ENCODE measurements at places on chromosomes 5 and 9. TPM values are rescaled to one million over a fixed set of nuclear protein-coding genes. Genes with fewer than 3 reads are reported as not detected.
A peak's percentile ranks its signal among the peaks of the same experiment; 100 is the strongest.

- H3K27ac ChIP-seq: no peak overlapping the region
- H3K4me1 ChIP-seq: no peaks in the 10 kb centered on the region
- H3K4me3 ChIP-seq: no peak overlapping the region
- no peaks in the 10 kb centered on the region for H3K36me3 ChIP-seq
These were observed 40.9 kb upstream of the PWWP2A start for GRCh38 chr5:160159991-160160792.

- no peaks in the 10 kb centered on the region for H3K4me1 ChIP-seq
- H3K4me3 ChIP-seq: no peak overlapping the region
- no peak for DNase-seq
These were observed 84.1 kb downstream of the PPP2R2B start for GRCh38 chr5:146794326-146795029.

GRCh38 chr9:103068753-103069152 lies 73.6 kb downstream of the CYLC2 start:
- no peak for DNase-seq
- no peak overlapping the region for H3K27ac ChIP-seq
- no peaks in the 10 kb centered on the region for H3K27me3 ChIP-seq
- H3K4me3 ChIP-seq: no peak overlapping the region

DNA sequence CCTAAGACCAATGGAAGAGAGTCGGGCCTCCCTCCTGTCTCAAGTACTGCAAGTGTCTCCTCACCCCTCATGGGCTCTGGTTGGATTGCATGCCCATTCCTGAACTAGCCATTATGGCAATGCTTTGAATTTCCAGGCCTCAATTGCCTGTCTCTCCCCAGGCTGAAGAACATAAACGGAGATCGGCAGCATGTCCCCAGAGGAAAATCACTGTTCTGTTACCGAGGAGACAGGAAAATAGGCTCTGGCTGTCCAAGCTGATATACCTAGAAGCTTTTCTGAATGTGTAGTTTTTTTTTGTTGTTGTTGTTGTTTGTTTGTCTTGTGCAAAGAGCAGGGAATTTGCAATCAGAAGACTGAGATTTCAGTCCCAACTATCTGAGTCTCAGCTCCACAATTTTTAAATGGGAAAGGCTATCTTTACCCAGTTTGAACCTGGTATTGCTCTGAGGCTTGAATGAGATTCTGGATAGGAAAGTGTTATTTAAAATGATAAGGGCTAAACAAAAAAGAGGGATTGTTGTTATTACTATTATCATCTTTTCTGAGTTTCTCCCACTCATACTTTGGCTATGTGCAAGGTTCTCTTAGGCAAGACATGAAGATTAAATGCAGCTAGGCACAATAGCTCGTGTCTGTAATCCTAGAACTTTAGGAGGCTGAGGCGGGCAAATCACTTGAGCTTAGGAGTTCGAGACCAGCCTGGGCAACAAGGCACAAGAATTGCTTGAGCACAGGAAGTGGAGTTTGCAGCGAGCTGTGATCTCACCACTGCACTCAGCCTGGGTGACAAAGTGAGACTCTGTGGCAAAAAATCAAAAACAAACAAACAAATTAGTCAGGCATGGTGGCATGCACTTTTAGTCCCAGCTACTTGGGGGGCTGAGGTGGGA lies 77.2 kb upstream of the KLF9 start:
- H3K27ac ChIP-seq: no peak overlapping the region
- H3K4me1 ChIP-seq: no peaks in the 10 kb centered on the region
- no peak overlapping the region for H3K4me3 ChIP-seq
- H3K36me3 ChIP-seq: no peaks in the 10 kb centered on the region

- H3K36me3 ChIP-seq: no peaks in the 10 kb centered on the region
- no peaks in the 10 kb centered on the region for H3K27me3 ChIP-seq
- H3K4me1 ChIP-seq: peaks cover 7% of the 10 kb centered on the region
These were observed at the start of gene DCAF10 for GRCh38 chr9:37800631-37801286. TSS of gene DCAF10 (plus strand) at chr9:37800797. CDS start at chr9:37800867, 70 bp downstream.

GRCh38 chr9:123406016-123406415 lies 50.0 kb downstream of the CRB2 start:
- no peak for DNase-seq
- H3K27me3 ChIP-seq: no peaks in the 10 kb centered on the region
- H3K27ac ChIP-seq: no peak overlapping the region
- H3K36me3 ChIP-seq: no peaks in the 10 kb centered on the region
- H3K4me1 ChIP-seq: peaks cover 27% of the 10 kb centered on the region

- H3K4me1 ChIP-seq: no peaks in the 10 kb centered on the region
- no peaks in the 10 kb centered on the region for H3K27me3 ChIP-seq
- no peak overlapping the region for H3K4me3 ChIP-seq
These were observed 175.9 kb downstream of the CEMIP2 start for GRCh38 chr9:71592400-71592799.

DNA sequence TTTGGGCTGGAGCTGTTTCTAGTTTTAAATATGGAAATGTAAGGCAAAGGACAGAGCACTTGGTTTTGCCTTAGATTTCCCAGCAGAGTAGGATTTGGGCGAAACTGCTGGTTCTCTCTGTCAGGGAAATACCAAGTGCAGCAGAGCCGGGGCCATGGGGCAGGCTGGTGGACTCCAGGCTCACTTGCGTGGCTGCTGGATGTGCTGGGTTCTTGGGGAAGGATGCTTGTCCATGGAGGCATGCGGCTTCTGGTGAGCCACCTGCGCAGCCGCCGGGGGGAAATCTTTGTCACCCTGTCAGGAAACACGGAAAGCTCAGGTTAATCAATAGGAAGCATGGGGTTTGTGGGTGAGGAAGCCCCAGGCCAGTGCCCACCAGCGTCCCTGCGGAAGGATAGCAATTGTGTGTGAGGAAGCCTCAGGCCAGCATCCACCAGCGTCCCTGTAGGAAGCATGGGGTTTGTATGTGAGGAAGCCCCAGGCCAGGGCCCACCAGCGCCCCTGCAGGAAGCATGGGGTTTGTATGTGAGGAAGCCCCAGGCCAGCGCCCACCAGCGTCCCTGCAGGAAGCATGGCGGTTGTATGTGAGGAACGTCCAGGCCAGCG lies 80.1 kb downstream of the DAP start:
- no peak overlapping the region for H3K4me3 ChIP-seq
- peaks cover 49% of the 10 kb centered on the region for H3K36me3 ChIP-seq
- H3K4me1 ChIP-seq: no peaks in the 10 kb centered on the region

GRCh38 chr5:180138214-180138975 lies 66.8 kb upstream of the RNF130 start:
- H3K4me3 ChIP-seq: no peak overlapping the region
- H3K4me1 ChIP-seq: no peaks in the 10 kb centered on the region
- H3K27ac ChIP-seq: no peak overlapping the region
- no peaks in the 10 kb centered on the region for H3K36me3 ChIP-seq
- H3K27me3 ChIP-seq: no peaks in the 10 kb centered on the region
- DNase-seq: no peak

DNA sequence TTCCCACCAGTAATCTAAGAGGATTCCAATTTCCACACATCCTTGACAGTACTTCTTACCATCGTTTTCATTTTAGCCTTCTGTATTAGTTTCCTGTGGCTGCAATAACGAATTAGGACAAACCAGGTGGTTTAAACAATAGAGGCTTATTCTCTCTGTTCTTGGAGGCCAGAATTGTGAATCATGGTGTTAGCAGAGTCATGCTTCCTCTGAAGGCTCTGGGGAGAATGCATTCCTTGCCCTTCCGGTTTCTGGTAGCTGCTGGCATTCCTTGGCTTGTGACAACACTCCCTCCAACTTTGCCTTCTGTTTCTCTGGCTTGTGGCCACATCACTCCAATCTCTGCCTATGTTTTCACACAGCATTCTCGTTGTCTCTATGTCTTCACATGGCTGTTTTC lies 23.5 kb downstream of the RIGI start:
- no peak for DNase-seq
- H3K4me3 ChIP-seq: no peak overlapping the region
- no peak overlapping the region for H3K27ac ChIP-seq
- peaks cover 7% of the 10 kb centered on the region for H3K36me3 ChIP-seq

GRCh38 chr9:88678008-88678407 lies 143.0 kb downstream of the NXNL2 start:
- peaks cover 2% of the 10 kb centered on the region for H3K27me3 ChIP-seq
- H3K36me3 ChIP-seq: no peaks in the 10 kb centered on the region
- no peak overlapping the region for H3K27ac ChIP-seq
- no peaks in the 10 kb centered on the region for H3K4me1 ChIP-seq
- H3K4me3 ChIP-seq: no peak overlapping the region

GRCh38 chr5:144183254-144183889 lies 12.7 kb downstream of the KCTD16 start:
- DNase-seq: peak; percentile 16
- no peaks in the 10 kb centered on the region for H3K36me3 ChIP-seq
- H3K4me3 ChIP-seq: no peak overlapping the region

DNA sequence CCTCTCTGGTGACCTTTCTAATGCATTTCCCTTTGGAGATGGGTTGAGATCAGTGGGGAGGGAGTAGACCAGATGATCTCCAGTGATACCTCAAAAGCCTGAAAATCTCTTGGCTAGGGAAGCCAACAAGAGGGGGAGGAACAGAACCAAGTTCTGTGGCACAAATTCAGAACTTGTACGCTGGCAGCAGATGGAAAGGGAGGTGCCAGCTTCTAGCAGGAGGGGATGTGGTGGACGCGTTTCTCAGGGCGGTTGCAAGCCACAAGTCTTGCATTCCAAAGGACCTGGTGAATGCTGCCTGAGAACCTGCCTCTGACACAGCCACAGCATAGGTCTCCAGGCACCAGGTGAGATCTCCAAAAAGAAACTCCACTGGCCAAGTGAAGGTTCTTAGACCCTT lies 13.4 kb downstream of the SLIT3 start:
- H3K4me1 ChIP-seq: no peaks in the 10 kb centered on the region

DNA sequence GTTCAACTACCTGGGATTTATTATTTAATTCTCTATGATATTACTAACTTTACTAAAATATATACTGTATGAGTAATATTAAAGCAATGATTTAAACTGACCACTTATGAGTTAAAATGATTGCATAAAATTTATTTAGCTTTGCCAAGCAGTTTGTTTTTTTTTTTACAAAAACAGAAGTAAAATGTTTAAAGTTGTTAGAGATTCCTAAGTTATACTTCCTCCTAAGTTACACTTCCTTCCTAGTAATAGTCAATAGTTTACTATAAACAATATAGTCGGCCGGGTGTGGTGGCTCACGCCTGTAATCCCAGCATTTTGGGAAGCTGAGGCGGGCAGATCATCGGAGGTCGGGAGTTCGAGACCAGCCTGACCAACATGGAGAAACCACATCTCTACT lies 23.7 kb upstream of the LRRC19 start:
- no peak for DNase-seq
- peaks cover 7% of the 10 kb centered on the region for H3K36me3 ChIP-seq
- no peaks in the 10 kb centered on the region for H3K27me3 ChIP-seq
- H3K4me1 ChIP-seq: no peaks in the 10 kb centered on the region

DNA sequence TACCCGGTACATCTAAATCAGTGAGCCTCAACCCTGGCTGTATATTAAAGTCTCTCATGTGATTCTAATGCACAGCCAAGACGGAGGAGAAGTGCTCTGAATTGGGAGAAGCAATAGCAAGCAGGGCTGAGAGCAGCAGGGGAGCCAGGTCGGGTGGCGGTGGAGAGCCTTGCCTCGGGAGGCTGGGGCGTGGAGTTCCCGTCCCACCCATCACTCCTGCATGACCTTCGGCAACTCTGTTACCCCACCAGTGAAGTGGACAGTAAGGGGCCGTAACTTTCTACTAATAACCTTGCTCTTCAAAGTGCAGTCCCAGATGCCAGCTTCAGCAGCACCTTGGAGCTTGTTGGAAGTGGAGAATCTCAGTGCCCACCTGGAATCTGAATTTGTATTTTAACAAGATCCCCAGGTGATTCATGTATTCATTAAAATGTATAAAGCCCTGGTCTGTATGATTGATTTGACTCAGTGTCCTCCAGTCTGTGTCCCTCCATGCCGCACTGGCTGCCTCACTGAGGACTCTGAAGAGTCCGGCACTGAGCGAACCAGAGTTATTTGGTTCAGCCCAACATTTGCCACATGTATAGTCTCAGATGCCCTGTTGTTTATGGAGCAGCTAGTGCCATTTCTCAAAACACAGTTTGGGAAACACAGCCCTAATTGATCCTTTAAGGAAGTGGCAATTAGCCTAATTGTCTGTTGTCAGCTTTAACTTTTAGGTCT lies 6.5 kb downstream of the ERGIC1 start:
- H3K4me3 ChIP-seq: no peak overlapping the region
- H3K27me3 ChIP-seq: no peaks in the 10 kb centered on the region
- DNase-seq: no peak
- peaks cover 55% of the 10 kb centered on the region for H3K4me1 ChIP-seq

DNA sequence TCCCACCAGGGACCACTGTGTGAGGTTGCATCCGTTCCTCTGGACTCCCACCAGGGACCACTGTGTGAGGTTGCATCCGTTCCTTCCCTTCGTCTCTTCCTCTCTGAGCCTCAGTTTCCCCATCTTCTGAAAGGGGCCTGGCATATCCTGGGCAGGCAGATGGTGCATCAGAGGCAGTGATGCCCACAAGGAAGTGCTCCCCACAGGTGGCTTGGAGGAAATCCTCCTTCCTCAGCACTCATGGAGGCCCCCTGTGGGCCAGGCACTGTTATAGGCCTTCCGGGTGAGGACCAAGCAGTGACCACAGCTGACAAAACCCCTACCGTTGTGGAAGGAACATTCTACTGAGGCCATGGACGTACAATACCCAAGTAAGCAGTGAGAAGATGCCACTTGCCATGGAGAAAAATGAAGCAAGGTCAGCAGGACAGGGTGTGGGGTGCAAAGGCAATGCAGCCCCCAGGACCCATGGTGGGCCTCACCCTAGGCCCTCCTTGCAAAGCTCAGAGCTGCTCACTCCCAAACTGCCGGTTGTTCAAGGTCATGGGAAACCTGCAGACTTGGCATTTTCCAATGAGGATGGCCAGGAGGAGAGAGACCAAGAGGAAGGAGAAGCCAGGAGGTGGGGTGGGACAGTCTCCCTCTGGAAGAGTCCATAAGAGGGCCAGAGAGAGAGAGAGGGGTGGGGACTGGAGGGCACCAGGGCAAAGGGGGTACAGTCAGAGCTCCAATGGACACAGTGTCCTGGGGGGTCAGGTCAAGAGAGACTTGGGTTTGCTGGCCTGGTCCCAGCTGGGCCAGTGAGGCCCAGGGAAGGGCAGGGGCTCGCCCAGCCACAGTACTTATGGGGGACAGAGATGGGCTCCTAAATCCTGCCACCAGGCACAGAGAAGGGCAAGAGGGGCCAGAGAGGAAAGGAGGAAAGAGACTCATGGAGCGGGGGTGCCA lies 51.1 kb downstream of the C9orf50 start:
- H3K4me1 ChIP-seq: no peaks in the 10 kb centered on the region
- DNase-seq: no peak
- H3K36me3 ChIP-seq: no peaks in the 10 kb centered on the region
- H3K4me3 ChIP-seq: no peak overlapping the region
- peaks cover 28% of the 10 kb centered on the region for H3K27me3 ChIP-seq
- no peak overlapping the region for H3K27ac ChIP-seq

The C5orf15 gene
- 39.1 TPM for total RNA-seq

The SMIM33 gene
- total RNA-seq: 0.28 TPM

The RNF183 gene
- 0.24 TPM for total RNA-seq

The SLC25A48 gene
- 0.05 TPM for total RNA-seq

All from thymus (tissue), 14 donors.